ENCODE measurements at places on chromosomes 7 and 10.

DNA sequence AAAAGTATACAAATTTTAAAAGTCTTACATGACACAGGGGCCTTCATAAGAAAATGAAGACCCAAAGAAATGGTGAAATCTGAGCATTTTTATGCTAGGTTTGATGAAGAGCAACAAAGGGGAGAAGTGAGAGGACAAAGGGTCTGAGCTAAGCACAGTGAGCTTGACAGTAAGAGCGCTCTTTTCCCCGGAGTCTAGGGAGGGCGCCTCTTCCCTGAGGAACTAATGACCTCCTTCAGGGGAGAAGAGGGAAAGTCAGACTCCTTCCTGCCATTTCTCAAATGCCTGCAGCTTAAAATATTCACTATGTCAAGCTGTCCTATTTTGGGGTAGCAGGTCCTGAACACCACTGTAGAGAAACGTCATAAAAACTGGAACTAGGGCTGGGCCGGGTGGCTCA, 18.1 kb upstream of the PAXIP1 start:
- DNase-seq, result no peak

DNA sequence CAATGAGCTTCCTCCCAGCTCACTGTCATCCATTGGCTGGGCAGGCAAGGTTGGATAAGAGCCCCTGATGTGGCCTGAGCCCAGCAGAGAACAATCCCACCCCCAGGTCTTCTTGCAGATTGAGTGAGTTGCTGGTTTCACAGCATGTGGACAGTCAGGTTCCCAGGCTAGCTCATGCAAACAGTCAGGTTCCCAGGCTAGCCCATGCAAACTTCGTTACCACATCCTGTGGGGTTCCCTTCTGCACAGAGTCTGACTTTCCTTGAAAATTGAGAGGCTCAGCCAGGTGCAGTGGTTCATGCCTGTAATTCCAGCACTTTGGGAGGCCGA, 67.1 kb downstream of the TMEM130 start:
- no peak for DNase-seq

DNA sequence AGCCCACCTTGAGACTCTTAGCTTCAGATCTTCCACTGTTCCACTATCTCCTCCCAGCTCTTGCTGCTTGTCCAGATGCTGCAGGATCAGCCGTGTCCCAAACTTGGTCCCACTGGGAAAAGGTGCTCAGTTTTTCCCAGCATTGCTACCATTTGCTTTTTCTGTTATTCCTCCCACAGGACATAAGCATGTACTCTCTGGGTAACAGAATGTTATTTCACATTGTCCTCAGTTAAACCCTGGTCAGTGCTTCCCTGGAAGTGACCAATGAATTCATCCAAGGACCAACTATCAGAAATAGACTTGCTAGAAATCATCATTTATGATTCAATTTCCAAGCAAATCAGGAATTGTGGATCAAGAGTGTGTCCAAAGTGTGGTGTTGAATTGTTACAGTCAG, 179.2 kb upstream of the ZNF32 start:
- no peak for DNase-seq

GRCh38 chr7:158125721-158126120, 461.9 kb downstream of the PTPRN2 start:
- no peak for DNase-seq

GRCh38 chr10:103605359-103606096, 112.0 kb downstream of the NEURL1 start:
- no peak for DNase-seq

- DNase-seq, result no peak
These were observed 270.5 kb upstream of the PODXL start for GRCh38 chr7:131826960-131827359.

- no peak for DNase-seq
These were observed 18.7 kb upstream of the KNDC1 start for GRCh38 chr10:133141144-133141957.

DNA sequence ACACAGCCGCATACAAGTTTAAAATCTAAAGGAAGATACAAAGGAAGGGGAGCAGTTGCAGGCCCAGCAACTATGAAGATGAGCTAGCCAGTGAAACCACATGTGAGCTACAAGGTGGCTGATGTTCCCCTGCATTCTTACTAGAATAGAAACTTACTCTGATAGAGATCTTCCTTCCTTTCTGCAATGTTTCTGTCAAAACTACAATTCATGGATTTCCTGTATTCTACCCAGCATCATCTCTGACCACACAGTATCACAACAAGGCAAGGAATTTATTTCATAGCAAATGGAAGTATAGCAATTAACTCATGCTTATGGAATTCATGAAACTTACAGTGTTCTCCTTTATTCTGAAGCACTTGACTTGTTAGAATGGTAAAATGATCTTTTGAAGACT, 68.7 kb upstream of the AASS start:
- no peak for DNase-seq

GRCh38 chr7:28389504-28390395, 22.6 kb upstream of the CREB5 start:
- DNase-seq, result no peak

GRCh38 chr10:36606234-36606839, 519.1 kb upstream of the ANKRD30A start:
- DNase-seq, result no peak

GRCh38 chr7:18145160-18145559, 117.5 kb upstream of the PRPS1L1 start:
- no peak for DNase-seq

DNA sequence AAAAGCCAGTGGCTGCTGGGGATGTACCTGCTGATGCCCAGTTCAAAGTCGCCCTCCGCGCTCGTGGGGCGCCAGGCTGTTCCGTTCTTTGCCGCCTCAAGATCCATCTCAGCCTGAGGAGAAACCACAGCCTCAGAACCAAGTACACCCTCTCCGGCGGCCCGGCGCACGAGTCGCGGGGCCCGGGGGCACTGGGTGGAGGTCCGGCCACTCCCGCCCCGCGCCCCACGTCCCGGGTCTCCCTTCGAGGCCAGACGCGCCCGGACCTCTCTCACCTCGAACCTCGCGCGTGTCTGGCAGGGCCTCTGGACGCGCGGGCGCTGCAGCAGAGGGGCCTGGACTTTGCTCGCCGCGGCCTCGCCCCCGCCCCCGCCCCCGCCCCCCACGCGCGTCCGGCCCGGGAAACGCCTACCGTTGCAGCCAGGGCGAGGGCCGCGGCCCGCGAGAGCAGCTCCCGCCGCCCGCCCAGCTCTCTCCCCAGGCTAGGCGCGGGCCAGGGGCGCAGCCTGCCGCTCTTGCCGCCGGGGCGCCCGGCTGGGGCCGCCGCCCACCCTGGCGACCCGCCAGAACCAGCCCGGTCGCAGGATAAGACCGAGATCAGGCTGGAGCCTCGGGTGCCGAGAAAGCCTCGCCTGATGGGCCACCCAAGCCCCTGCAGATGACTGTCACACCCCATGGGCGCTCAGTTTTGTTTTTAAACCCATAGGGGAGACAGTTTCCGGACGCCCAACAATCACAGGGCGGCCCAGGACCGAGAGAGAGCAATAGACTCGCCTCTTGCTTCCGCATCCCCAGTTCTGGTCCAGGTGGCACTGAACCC, at the start of gene ABCB4:
Gene ABCB4, minus strand, starts transcription at position 322 of the 820 bp plus-strand sequence. Its CDS starts 215 bp downstream, at position 107.
- DNase-seq, result no peak

- DNase-seq, result no peak
These were observed 92.7 kb upstream of the MACROH2A2 start for GRCh38 chr10:69959911-69960310.

Data from stimulated activated CD4-positive, alpha-beta T cell treated with anti-CD3 and anti-CD28 coated beads, Interleukin-1b, Interleukin-23, amount 100 ng/mL, for 1 hour (primary cell).